ENCODE measurements at places on chromosomes 2 and 18.

DNA sequence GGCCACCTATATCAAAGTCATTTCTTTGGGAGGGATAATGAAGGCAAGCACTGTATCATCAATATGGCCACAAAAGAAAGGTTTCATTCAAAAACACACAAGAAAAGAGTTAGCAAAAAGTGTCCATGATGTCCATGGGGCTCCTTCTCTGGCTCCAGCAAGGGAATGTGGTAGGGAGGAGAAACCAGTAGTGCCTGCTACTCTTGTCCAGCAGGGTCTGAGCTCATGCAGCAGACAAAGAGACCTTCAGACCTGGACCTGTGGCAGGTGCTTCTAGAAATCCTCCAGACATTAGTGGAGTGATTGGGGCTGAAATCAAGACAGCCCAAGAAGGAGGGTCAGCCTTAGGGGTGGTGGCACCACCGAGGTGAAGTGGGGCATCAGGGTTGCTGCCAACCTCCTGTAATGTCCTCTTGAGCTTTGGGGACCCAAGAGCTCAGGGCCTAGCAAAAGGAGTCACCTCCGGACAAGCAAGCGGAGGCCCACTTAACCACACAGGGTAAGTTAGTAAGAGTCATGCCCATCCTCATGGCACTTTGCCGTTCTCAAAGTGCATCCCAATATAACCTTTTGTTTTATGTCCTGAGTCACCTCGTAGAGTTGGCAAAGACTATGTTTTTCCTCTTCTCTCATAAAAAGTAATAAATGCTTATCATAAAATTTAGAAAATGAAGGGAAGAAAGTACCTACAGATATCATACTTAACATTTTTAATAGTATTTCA lies 112.6 kb upstream of the YPEL5 start:
- DNase-seq, result no peak

GRCh38 chr2:159811232-159811631 lies 13.2 kb upstream of the CD302 start:
- DNase-seq, result no peak

- DNase-seq, result no peak
Measured at GRCh38 chr18:49846361-49846662, 33.0 kb upstream of the ACAA2 start.

DNA sequence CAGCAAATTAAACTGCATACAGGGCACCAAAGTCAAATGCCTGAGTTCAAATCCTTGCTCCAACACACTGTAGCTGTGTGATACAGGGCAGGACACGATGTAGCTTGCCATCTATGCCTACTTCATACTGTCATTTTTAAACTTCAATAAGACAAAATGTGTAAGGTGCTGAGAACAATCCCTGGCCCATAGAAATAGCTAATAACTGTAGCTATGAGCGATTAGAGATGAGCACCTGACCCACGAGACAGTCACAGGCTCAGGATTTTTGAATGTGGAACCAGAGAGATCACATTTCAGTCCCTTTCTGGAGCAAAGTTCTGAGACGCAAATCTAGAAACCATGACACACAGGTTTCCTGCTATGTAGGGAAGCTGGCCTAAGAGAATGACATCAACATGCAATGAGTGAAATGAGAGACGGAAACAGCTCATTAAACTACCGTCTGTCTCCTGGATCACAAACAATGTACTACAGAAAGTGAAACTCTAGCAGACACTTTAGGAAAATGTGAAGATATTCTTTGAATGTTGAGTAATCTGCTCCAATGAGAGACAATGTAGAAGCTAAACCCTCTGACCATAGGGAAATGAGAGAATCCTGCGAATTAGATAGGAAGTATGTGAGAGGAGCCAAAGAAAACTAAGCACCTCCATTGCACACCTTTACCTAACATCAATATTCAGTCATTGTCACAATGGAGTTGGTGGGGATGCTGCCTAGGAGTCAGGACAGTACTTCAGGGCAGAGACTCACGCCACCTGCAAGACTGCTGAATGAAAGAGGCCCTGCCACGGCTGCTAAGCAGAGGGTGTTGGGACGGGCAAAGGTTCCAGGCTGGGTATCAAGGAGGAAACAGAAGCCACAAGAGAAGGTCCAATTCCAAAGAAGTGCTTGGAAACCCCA lies 25.5 kb downstream of the B4GALT6 start:
- peak; percentile 8 for DNase-seq

- DNase-seq, result no peak
Measured at GRCh38 chr2:68045342-68045741, 17.5 kb downstream of the C1D start.

GRCh38 chr2:101560780-101561315 lies 85.9 kb upstream of the RFX8 start:
- peak; percentile 10 for DNase-seq

DNA sequence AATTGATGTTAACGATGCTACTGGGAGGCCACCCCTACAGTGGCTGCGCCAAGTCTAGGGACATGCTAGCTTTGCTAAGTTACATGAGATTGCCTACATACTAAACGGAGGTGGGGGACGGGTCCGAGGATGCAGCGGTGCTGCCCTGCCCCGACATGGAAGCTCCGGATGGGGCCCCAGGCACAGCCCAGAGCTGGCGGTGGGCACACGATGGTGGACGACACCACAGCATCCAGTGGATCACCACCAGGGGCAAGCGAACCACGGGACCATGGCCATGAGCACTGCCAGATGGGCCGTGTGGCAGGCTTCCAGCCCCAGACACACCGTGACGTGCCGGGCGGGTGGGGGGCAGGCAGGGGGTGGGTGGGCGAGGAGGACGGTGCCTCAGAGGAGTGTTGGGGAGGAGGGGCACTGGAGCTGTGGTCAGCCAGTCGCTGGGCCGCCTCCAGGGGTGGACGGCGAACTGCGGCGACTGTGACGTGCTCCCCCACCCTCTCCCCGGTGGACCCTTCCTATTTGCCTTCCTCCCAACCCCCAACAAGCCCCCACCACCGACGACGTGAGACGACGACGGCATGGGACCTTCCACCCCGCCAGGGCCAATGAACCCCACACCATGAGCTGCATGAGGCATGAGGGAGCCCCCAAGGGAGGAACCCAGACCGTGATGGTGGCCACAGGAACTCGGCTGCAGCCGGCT lies 90.6 kb upstream of the ANKRD30BL start:
- no peak for DNase-seq

- no peak for DNase-seq
Measured at GRCh38 chr2:136010126-136010525, 24.7 kb upstream of the DARS1 start.

GRCh38 chr2:77398970-77399600 lies 123.1 kb downstream of the LRRTM4 start:
- DNase-seq, result no peak
